ENCODE measurements at places on chromosomes 1 and 21.

- DNase-seq, result no peak
Observed at GRCh38 chr1:62131093-62131725, 63.4 kb upstream of the L1TD1 start.

DNA sequence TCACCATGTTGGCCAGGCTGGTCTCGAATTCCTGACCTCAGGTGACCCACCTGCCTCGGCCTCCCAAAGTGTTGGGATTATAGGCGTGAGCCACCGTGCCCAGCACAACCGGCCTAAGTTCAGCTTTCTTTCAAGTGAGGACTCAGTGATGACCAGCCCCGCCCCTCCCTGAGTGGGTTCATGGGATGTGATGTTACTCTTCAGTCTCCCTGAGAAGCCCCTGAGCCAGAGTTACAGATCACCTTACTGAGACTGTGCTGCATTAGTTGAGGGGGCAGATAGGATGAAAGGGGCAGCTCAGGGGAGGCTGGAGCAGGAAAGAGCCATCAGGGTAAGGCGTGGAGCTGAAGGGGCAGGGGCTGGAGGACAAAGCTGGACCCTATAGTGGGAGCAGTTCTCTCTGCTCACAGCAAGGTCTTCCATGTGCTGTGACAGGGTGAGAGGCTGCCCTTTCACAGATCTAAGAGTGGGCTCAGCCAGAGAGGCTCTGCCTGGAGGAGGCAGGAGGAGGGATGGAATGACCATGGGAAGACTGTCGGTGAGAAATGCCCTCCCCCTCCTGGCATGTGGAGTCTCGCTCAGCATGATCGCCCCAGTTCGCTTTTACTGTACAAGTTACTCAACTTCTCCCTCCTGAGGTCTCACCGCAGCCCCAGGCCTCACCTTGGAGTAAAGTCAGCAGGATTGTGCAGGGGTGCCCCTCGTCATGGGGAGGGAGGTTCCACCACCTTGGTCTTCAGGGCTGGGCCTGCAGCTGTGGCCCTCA lies 13.4 kb downstream of the SH2D2A start:
- no peak for DNase-seq

- DNase-seq, result no peak
Observed at GRCh38 chr1:217273866-217274265, 357.0 kb downstream of the GPATCH2 start.

- no peak for DNase-seq
Observed at GRCh38 chr1:203156280-203156679, 19.3 kb downstream of the MYBPH start.

DNA sequence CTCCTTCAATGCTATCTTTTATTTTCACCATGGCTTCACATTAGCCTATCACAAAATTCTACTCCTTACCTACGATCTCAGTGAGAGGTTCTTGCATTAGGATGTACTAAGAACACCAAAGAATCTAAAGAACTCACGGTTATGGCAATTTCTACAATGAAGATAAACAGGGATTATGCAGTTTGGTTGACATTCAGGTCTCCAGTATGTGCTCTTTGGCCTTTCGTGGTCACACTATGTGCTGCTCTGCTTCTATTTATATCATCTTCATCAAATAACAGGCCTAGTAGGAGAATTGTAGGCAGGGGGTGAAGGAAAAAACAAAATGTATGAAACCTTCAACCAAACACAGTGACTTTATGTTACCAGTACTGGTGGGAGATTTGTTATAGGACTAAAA lies 194.0 kb upstream of the SAMSN1 start:
- no peak for DNase-seq

DNA sequence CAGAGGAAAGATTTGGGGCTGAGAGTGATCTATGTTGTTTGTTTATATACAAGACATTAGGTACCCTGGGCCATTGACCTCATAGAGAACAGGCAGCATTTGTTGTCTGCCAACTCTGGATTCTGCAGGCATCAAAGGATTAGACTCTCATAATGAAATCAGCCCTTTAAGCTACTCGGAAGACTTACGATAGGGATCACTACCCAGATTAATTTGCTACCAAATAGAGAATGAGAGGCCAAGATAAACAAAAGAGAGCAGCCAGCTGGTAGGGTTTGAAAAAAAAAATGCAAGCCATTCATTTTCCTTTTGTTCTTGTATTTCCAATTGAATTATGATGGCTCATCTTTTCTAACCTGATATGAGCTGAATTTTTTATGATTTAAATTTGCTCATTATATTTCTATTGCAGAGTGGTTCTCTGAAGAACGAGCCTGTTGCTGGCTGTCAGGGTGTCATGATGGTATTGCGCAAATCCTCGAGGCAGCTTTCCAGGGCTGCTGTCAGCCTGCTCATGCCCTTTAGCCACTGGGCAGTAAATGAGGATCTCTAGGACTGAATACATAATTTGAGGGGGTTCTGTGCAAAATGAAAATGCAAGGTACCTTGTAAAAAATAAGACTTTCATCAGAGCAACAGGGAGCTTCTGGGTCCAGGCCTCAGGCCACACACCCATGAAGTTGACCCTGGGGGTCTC lies 116.4 kb upstream of the KCNJ15 start:
- no peak for DNase-seq

- DNase-seq, result no peak
Observed at GRCh38 chr21:31279986-31280385, 64.1 kb downstream of the TIAM1 start.

DNA sequence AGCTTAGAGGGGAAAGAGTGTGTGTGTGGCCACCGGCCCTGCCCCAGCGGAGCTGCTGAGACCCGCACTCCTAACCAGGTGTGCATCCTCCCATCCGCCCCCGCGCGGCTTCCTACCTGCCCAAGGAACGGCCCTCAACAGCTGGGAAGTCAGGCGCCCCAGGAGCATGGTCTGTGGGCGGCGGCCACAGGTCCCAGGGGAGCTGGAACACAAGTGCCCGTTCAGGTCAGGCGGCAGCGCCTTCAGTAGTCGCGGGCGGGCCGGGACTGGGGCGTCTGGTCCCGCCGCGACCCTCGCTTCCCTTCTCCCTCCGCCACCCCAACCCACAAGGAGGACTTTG lies 448 bp downstream of the AURKAIP1 start:
- no peak for DNase-seq

- no peak for DNase-seq
Observed at GRCh38 chr1:21552715-21553114, 43.5 kb downstream of the ALPL start.

- no peak for DNase-seq
Observed at GRCh38 chr1:171251042-171251951, 3.0 kb downstream of the FMO1 start.

DNA sequence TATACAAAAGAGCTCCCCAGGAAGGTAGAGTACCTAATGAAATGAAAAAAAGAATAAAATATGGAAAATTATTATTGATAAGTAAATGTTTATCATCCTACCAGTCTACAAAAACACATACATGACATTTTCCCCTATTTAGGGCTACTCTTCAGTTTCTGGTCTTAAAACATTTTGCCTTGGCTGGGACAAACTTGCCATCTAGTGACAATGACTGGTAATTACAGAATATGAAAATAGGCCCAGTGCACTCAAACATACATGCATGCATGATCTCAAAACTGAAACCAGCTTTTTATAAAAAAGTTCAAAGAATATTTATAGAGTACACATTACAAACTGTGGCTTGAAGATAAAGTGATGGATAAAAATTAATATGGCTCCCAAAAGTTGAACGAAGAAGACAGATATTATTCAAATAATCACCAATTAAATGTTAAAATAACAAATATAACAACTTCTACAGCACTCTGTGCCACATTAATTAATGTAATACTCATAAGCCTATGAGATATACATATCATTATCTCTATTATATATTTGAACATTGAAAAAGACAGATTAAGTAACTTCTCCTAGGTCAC lies 10.5 kb upstream of the RNPC3 start:
- no peak for DNase-seq

DNA sequence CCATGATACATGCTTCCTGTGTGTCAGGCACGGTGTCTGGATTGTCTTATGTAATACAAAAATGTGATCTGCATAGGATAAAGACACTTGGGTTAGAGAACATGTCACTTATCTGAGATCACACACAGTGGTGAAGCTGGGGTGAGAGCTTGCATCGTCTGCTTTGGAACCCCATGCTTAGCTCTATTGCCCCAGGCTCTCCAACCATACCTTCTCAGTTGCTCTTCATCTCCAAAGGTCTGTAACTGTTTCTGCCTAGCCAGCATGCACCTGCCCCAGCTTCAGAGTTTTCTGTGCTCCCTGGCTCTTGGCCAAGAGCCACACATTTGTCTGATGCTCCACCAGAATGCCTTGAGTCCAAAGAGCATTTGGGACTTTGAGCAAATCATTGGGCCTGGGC lies 93.9 kb upstream of the COG2 start:
- no peak for DNase-seq

GRCh38 chr1:16246961-16247360 lies 10.0 kb upstream of the CPLANE2 start:
- DNase-seq, result no peak

DNA sequence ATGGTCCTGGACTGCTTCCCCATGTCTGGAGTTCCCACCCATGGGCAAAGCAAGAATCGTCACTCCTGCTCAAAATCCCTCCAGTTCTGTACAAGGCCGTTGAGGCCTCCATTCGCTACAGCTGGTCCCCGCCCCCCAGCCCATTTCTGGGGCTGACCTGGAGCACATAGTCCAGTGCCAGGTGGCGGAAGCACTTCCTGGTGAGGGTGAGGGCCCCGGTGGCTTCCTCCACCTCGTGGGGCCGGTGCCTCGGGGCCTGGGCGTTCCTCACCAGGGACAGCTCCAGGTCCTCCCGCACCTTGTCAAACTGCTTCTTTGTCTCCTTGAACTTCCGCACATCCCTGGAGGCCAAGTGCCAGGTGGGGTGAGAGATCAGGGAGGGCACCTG lies 7.4 kb downstream of the ACAP3 start:
- DNase-seq, result no peak

- no peak for DNase-seq
Observed at GRCh38 chr1:169392406-169392805, 24.4 kb downstream of the BLZF1 start.

GRCh38 chr1:79777481-79778219 lies 771.1 kb upstream of the ADGRL4 start:
- no peak for DNase-seq

DNA sequence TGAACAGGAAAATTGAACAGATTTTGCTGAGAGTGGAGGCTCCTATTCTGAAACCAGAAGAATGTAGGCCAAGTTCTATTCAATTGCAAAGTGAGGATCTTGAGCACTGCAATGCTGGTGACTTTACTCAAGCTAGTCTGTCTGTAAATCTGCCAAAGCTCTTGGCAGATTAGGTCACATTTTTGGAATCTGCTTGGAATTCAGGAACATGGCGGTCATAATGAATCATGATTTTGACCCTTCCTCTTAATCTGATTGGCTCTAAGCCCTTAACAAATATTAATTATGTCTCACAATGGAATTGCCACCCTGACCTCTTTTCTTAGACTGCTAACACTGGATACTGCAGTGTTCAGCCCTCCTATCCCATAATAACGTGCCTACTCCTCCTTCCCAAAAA lies 7.2 kb upstream of the GNG12 start:
- DNase-seq, result no peak

DNA sequence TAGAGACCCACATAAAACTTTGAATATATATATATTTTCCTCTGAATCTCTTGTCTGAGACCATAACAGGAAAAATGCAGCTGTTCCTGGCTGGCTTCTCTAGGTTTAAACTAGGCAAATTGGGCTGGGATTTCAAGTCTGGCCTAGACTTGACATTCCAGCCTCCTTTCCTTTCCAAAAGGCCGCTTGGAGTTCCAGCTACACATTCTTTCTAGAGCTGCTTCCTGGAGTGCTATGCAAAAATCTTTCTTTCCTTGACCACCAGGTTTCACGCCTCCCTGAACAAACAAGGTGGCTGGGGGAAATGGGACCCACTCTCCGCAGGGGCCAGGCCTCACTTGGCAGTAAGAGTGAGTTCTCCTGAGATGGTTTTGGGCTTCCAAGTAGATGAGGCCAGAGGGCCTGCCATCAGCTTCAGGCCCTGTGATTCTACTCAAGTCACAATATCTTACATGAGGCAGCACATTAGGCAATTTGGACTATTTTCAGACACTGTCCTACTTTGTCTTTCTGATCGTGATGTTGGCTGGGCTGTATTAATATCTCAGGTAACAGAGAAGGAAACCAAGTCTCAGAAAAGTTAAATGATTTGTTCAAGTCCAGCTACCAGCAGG lies 102.4 kb downstream of the FAM78B start:
- no peak for DNase-seq

- DNase-seq, result no peak
Observed at GRCh38 chr21:36575306-36575705, 95.4 kb upstream of the CLDN14 start.

DNA sequence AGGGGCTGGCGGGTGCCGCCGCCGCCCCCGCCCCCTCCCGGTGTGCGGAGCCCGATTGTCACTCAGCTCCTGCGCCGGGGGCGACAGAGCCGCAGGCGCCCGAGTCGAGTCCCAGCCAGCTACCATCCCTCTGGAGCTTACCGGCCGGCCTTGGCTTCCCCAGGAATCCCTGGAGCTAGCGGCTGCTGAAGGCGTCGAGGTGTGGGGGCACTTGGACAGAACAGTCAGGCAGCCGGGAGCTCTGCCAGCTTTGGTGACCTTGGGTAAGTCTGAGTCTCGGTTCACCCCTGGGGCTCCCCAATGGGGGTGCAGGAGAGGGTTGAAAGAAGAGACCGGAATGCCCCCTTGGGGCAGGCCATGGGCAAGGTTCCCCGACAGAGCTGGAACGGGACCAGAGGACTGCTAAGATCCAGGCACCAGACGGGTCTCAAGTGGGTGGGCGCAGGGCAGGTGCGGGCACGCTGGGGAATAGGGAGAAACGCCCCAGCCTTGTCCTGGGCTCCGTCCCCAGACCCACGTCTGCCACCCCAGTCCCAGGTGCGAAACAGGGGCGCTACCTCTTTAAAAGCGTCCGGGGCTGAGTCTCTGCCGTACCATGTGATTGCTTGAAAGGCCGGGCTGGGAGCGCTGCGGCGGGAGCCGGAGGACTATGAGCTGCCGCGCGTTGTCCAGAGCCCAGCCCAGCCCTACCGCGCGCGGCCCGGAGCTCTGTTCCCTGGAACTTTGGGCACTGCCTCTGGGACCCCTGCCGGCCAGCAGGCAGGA lies at the start of gene ADORA1:
TSS of gene ADORA1 (plus strand) at position 61 of the 765 bp plus-strand sequence. CDS start 1,116 bp downstream, outside the sequence.
- peak; percentile 70 for DNase-seq
